ENCODE measurements at places on chromosomes 11 and 22. TPM values are rescaled to one million over a fixed set of nuclear protein-coding genes. Genes with fewer than 3 reads are reported as not detected.

Gene BTBD18
- not detected for polyA plus RNA-seq

Gene PRR14L
- 4.2 TPM for polyA plus RNA-seq

Gene SMIM35
- polyA plus RNA-seq: not detected

Gene JHY
- 1.8 TPM for polyA plus RNA-seq

Gene PGA4
- 19,705 TPM for polyA plus RNA-seq

Gene VSIG10L2
- polyA plus RNA-seq: not detected

Gene OR4D5
- polyA plus RNA-seq: not detected

Gene KREMEN1
- polyA plus RNA-seq: 5.8 TPM

Gene LRRC32
- polyA plus RNA-seq: 24.5 TPM

Gene MN1
- 0.50 TPM for polyA plus RNA-seq

Gene FOXR1
- not detected for polyA plus RNA-seq

Gene OR52H1
- polyA plus RNA-seq: not detected

Gene SPON1
- polyA plus RNA-seq: 9.9 TPM

Gene AQP11
- not detected for polyA plus RNA-seq

Gene VSTM5
- polyA plus RNA-seq: 0.60 TPM

Gene LIPT2
- 1.6 TPM for polyA plus RNA-seq

Gene OR5B21
- polyA plus RNA-seq: not detected
